ENCODE measurements at places on chromosomes 12 and 14.

DNA sequence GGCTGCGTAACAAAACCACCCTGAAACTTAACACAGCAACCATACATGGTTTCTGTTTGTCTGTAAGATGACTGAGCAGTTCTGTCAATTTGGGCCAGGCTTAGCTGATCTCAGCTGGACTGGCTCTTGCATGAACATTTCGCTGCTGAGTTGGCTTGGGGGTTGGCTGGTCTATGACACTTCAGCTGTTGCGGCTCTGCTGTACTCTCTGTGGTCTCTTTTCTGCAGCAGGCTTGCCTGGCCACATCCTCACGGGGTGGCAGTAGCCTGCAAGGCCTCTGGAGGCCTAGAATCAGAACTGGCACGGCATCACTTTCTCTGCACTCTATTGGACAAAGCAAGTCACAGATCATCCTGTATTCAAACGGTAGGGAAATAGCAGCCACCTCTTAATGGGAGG lies 216.2 kb downstream of the BCL11B start:
- DNase-seq, result no peak

DNA sequence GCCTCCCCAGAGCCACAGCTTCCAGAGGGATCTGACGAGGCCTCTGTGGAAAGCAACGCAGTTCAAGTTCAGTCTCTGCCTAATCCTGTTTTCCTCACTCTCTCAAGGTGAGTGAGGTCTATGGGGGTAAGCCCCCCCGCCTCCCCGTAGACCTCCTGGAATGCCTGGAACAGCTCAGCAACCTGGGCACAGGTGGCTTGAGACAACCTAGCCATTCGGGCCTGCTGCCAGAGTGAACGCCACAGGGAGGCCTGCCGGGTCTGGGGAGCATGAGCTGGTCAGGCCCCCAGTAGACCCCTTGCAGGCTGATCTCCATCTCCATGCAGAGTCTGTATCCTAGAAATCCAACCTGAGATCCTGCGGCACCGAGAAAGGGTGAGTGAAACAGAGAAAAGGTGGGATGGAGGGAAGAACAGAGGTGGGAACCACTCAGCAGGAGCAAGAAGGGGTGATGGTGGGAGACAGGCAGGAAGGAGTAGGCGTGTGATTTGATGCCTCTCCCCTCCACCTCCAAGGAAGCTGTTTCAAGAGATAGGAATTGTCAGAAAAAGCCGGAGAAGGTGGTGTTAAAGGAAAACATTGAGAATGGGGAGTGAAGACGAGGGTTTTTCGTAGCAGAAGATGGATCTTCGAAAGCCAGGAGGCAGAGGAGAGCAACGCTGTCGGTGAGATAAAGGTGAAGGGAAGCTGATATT lies 123.1 kb upstream of the PRMT8 start:
- no peak for DNase-seq

GRCh38 chr12:120751389-120751788 lies 25.8 kb downstream of the ACADS start:
- no peak for DNase-seq

GRCh38 chr12:87320724-87321123 lies 708.5 kb downstream of the C12orf50 start:
- no peak for DNase-seq

GRCh38 chr12:68119250-68119649 lies 40.3 kb downstream of the IFNG start:
- DNase-seq, result no peak
